ENCODE measurements at places on chromosomes 6 and 20.

DNA sequence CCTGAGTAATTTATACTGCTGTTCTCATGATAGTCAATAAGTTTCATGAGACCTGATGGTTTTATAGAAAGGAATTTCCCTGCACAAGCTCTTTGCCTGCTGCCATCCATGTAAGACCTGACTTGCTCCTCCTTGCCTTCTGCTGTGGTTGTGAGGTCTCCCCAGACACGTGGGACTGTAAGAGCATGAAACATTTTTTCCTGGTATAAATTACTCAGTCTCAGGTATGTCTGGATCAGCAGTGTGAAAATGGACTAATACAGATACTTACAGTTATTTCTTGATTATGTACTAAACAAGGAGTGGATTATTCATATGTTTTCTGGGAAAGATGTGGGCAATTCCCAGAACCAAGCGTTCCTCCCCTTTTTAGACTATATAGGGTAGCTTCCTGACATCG is 1.9 kb upstream of the TRIM38 start:
- no peak for DNase-seq

DNA sequence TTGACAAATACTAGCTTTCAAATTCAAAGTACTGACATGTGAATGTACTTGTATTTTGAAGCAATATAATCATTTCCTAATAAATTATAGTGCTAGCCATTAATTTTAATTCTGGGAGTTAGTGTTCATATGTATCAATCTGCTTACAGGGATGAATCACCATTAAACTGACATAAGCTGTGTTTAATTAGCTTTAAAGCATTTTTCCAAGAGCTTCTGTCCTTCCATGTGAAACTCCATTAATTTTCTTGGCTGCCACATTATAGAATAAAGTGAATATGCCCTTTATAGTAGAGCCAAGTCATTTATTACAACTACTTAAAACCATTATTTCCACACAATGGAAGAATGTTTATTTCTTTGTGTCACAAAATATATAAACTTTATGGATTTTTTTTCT is 150.8 kb downstream of the COL21A1 start:
- DNase-seq, result no peak

DNA sequence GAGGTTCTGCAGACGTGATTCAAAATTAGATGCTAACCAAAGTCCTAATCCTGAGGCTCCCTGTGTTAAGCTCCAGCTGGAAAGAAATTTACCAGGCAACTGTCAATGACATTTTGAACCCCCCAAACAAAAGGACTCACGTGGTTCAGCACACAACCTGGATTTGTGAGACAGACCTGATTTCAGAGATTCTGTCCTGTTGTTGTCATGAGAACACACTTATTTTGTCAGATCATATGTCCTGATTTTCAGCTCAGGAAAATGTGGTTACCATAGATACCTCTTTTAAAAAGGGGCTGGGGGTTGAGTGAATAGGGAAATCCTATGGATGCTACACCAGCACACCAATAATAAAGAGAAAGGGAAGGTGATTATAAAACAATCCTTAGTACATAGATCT is 61.6 kb downstream of the MTFR2 start:
- no peak for DNase-seq

DNA sequence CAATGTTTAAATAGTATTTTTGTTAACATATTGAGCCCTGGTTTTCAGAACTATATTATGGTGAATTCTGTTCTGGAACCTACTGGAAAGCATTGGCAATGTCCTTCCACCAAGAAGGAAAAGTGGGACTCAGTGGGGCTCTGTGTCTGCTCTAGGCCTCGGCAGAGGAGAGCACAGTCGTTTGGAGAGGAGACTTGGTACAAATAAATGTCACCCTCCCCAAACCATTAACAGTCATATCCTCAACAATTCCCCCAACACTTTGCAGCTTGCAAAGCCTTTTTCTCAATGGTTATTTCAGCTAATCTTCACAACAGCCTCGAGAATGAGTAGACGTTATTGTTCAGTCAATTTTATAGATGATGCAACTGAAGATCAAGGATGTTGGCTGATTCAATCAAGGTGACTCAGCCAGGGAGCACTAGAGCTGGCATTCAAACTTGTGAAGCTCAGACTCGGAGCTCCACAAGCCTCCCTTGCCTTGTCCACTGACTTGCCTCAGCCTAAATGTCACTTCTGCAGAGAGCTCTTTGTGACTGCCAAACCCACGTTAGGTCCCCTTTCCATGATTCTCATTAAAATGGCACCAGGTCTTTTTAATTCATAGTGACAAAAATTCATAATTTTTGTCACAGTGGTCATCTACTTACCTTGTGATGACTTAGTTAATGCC is 60.6 kb downstream of the TOX2 start:
- no peak for DNase-seq

DNA sequence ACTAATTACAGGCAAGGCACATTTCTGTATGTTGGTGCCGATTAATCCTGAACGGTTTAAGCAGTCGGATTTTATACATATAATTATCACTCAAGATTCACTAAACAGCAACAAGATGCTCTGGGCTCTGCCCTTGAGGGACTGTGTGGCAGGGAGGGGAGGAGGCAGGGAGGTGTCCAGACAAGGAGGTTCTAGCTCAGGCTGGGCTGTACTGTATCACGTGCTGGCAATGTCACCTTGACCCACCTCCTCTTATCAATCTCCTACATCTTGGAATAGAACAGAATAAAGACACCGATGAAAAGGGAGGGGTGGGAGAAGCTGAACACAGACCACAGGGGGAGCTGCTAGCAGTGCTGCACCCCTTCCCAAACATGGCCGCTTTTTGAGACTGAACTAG is 65.7 kb downstream of the LRFN2 start:
- DNase-seq, result no peak

DNA sequence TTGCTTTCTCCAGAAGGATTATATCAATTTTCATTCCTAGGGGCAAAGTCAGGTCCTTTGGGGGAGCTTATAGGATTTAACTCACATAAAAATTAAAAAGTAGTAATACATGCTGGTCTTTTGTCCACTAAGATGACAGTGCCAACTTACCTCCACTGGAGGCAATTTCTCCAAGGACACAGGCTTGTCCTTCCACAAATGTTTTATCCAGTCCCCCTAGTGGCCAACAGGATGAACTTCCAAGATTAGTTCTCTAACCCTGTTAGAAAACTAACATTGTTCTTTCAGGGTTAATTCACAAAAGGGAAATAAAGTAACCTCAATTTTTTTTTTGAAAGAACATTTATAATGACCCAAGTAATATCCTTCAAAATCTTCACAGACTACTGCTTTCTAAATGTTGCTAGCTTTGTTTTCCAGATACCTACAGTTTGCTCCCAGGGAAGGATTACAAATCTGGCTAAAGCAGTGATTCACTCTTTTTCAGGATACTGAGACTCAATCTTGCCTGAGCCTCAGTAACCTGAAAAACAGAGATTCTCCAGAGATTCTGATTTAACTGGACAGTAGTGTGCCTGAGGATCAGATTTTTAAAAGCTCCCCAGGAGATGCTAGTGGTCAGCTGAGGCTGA is 31.7 kb upstream of the UBR2 start:
- DNase-seq, result peak; percentile 25

- no peak for DNase-seq
Observed at GRCh38 chr20:55778796-55779195, 226.5 kb downstream of the CBLN4 start.

GRCh38 chr6:168292826-168293225 is 26.8 kb downstream of the DACT2 start:
- DNase-seq, result no peak

DNA sequence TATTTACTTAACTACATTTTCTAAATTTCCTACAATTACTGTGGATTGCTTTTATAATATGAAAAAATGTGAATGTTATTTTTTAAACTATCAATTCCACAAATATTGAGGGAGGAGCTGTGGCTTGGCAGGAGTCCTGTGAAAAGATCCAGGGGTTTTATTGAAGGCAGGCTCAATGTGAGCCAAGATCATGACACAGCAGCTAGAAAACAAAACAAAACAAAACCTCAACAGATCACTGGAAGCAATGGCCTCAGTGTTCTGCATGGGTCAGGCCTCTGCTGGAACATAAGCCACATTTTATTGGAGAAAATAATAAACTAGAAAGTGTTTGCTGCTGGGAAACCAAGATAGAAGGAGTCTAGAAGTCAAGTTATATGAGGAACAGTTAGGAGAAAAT is 19.4 kb upstream of the RCAN2 start:
- no peak for DNase-seq

- no peak for DNase-seq
Observed at GRCh38 chr6:113626475-113626874, 230.7 kb upstream of the MARCKS start.

- DNase-seq, result no peak
Observed at GRCh38 chr20:15107931-15108330, 770.5 kb upstream of the FLRT3 start.

DNA sequence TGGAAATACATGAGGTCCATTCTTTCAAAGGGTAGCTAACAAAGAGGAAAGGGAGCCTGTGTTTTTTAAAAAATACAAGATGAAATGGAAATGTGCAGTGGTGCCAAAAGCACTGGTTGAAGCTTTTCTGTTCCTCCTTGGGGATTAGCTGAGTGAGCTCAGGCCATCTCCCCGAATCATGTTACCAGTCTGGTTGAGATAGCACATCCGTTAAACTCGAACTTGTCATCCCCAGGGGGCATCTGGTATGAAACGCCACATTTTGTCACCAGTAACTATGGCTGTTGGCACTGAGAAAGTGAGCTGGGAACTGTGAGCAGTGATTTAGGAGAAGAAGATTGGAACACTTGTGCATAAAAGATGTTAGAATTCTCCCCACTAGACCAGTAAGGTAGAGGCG is 196.2 kb downstream of the SAMD5 start:
- DNase-seq, result no peak

GRCh38 chr6:8674126-8674525 is 238.8 kb upstream of the SLC35B3 start:
- DNase-seq, result no peak

GRCh38 chr6:158439255-158439654 is 120.6 kb upstream of the TMEM181 start:
- no peak for DNase-seq

All from HuH-7.5 (cell line).